ENCODE measurements at places on chromosomes 1 and 21. TPM values are rescaled to one million over a fixed set of nuclear protein-coding genes. Genes with fewer than 3 reads are reported as not detected.
A peak's percentile ranks its signal among the peaks of the same experiment; 100 is the strongest.

The GPR37L1 gene
- 0.08 TPM for total RNA-seq

GRCh38 chr1:93613898-93614297 lies 67.7 kb downstream of the BCAR3 start:
- no peak for DNase-seq

DNA sequence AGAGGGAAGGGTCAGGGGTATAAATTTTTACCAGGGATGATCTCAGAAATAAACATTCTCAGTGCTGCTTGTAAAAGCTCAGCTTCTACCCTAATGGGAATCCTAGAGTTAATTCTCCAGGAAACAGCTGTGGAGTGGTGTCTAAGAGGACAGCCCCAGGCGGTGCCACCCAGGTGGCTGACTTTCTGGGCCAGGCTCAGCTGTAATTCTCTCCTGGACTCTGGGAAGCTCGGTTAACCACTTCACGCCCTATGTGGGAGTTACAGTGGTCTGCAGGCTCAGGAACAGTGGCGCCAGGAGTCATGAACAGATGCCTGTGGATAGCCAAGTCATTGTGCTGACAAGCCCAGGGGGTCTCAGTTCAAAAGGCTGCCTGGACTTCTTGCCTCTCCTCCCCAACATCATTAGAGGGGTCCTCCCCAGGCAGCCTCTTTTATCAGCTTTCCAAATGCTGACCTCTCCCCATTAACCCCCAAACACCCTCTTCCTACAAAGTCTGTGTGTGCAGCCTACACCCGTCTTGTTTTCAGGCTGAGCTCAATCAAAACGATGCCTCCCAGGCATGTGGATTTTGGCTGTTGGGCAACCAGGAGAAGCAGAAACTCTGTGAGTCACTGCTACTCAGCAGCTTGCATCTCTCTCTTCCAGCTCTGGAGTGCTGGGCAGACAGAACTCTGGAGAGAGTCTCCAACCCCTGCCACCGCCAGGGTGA lies 1.2 kb downstream of the HHIPL2 start:
- DNase-seq, result no peak

The TMEM53 gene
- 11.8 TPM for total RNA-seq

DNA sequence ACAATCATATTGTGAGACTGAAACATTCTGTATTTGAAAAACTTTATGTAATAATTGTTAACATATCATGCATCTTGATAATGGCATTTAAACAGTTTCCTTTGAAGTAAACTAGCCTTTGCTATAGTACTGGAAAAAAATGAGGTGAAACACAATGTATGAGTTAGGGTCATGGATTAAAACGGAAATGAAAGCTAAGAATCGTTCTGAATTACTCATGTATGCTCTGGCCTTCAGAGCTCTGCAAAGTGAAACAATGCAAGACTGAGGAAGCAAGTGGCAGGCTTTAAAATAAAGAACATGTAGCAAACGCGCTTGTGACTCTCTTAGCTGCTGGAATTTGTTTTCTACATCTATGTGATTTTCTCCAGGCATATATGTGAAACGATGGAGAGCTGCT lies 317.1 kb downstream of the DPYD start:
- no peak for DNase-seq

The CHRM3 gene
- total RNA-seq, result 0.35 TPM

The DNAJB4 gene
- total RNA-seq, result 88.0 TPM

The LCE1E gene
- total RNA-seq, result not detected

GRCh38 chr1:247270003-247270402 lies 14.1 kb downstream of the VN1R5 start:
- DNase-seq, result no peak

DNA sequence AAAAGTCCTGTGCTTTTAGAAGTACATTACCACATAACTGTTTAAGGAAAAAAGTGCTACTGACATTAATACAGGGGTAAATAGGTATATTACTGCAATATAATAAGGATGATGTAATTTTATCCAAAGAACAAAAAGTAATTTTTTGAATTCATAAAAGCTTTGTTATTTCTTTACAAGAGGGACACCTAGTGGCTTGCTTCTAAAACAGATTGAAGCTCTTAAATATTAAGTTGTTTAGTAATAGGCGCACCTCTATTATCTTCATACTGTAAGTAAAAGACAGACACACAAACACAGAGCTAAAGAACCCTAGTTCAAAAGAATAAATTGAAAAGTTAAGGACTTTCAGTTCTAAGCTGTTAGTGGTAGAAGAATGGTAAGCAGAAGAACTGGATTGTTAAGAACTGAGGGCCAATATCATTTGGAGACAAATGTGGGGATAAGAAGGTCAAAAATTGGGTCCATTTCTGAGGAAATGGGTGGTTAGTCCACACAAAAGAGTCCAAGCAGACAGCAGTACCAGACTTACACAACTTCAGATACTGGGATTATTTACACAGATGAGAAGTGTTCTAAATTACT lies 15.4 kb downstream of the ZNHIT6 start:
- no peak for DNase-seq

DNA sequence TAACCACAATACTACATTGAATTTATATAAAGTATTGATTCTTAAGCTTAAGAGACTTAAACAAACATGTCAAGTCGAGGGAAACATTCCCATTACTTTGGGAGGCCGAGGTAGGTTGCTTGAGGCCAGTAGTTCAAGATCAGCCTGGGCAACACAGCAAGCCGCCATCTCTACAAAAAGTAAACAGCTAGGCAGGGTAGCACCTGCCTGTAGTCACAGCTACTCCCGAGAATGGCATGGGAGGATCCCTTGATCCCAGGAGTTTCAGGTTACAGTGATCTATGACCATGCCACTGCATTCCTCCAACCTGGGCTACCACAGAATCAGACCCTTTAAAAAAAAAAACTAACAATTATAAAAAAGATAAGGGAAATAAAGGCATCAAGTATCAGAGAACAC lies 50.4 kb downstream of the EIF4G3 start:
- DNase-seq, result no peak

GRCh38 chr1:53680868-53681267 lies 58.1 kb downstream of the GLIS1 start:
- DNase-seq, result peak; percentile 52

DNA sequence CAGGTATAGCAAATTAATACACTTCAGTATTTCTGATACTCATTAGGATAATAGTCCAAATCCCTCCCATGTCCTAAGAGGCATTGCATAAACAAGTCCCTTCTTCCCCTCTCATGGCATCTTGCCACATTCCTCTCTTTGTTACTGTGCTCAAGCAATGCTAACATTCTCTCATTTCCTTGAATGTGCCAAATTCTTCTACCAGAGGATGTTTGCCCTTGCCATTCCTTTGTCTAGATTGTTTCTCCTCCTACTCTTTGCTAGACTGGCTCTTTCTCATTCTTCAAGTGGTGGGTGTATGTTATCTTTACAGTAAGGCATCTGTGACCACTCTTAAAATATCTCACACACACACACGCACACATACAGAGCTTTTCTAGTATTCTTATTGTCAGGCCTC lies 621.0 kb upstream of the CXADR start:
- no peak for DNase-seq

DNA sequence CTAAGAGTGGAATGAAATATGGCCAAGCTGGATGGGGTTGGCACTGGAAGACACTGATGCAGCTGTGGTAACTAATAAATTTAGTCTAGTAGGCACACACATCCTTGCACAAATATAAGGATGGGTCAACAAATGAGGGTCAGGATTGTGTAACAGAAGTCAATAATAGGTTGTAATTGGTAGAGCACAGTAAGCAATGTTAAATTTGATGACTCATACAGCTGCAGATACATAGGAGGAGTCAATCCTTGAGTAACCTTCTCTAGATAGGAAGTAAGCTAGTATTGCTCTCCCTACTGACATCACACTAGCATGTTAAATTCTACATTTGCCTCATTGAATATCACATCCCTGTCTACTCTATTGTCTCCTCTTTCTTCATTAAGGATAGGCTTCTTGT lies 332.1 kb downstream of the PTPRC start:
- no peak for DNase-seq

- DNase-seq, result no peak
Measured at GRCh38 chr1:64675718-64676345, 69.0 kb upstream of the RAVER2 start.

DNA sequence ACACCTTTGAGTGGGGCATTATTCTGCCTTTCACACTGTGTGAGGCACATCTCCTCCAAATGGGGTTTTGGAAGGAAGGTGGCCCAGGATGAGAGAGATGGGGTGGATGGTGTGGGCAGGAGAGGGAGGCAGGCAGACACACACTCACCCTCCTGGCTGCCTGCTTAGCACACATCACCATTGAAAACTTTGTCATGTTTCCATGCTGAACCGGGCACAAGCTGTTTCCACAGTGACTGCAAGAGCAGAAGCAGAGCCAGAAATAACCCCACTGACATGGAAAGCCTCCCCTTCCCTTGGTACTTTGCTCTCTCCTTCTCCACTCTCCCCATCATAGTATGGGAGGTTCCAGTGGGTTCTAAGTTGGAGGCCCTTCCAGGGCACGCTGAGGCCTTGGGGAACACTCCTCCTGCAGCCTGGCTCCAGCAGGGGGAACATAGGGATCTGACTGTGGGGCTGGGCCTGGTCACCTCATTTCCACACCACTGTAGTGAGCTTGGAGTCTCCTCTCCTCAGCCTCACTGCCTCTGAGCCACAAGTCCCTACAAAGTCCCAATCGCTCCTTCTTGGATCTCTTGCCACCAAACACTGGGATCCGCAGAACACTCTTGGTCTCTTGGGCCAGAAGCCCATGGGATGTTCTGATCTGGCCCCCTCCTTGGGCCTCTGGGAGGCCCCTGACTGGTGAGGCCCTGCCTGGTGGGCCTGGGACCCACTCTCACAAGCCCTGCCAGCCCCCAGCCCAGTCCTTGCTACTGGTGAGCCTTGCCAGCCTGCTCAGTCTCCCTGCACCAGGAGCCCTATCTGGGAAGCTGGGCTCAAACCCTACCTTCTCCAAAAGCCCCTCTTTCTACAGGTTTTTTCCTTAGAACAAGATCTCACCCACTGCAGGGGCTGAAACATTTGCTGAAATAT lies 163.0 kb upstream of the EDN2 start:
- DNase-seq, result no peak

The TCHHL1 gene
- not detected for total RNA-seq

The AKIRIN1 gene
- 65.7 TPM for total RNA-seq

DNA sequence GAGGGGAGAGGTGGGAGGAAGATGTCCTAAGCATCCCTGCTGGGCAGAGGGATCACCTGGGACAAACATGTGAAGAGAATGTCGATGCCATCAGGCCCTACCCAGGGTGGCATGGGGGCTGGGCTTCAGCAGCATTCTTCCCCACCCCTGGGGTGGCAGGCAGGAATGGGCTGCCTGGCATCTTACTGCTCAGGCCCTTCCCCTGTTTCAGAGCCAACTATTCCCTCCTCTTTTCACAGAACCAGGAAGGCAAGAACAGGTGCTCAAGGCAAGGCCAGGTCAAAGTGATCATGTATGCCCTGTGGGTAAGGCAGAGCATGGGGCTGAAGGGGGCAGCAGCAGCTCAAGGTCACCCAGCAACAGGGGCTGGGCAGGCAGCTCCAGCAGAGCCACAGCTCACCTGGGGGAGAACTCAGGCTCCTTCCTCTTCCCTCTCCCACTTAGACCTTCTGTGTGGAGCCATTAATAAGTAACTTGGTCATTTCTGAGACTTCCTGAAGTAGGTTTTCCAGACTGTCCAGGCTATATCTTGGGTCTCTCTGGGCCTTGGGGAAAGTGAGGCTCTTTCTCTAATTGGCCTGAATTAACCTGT lies 56.4 kb downstream of the ELK4 start:
- no peak for DNase-seq

- DNase-seq, result no peak
Measured at GRCh38 chr1:41020654-41021053, 871 bp downstream of the SLFNL1 start.

DNA sequence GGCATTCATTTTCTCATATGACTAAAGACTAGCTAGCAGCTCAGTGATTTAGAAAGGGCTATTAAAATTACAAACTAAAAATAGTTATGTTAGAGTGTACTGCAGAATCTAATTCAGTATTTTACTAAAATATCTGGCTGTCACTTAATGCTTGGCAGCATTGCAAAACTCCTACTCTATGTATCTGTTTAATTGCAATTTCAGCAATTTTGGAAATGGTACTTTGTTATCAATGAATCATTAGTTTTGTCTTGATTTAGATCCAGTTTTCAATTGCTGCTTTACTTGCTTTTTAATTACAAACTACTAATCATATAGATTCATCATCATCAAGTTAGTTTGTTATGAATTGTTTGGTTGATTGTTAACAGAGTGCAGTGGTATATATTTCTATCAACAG lies 19.2 kb downstream of the C1orf87 start:
- no peak for DNase-seq

The AMPD1 gene
- not detected for total RNA-seq

DNA sequence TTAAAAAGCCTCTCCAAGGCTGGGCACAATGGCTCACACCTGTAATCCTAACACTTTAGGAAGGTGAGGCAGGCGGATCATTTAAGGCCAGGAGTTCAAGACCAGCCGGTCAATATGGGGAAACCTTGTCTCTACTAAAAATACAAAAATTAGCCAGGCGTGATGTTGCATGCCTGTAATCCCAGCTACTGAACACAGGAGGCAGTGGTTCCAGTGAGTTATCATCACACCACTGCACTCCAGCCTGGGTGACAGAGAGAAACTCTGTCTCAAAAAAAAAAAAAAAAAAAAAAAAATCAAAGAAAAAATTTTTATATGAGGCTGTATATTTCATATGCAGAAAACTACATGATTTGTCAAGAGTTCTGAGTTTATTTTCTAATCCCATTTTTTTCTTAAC lies 1107.1 kb upstream of the TMPRSS15 start:
- DNase-seq, result no peak

The WLS gene
- total RNA-seq, result 97.2 TPM

The CASP9 gene
- 11.2 TPM for total RNA-seq

GRCh38 chr1:168607872-168608428 lies 31.5 kb downstream of the XCL1 start:
- no peak for DNase-seq

DNA sequence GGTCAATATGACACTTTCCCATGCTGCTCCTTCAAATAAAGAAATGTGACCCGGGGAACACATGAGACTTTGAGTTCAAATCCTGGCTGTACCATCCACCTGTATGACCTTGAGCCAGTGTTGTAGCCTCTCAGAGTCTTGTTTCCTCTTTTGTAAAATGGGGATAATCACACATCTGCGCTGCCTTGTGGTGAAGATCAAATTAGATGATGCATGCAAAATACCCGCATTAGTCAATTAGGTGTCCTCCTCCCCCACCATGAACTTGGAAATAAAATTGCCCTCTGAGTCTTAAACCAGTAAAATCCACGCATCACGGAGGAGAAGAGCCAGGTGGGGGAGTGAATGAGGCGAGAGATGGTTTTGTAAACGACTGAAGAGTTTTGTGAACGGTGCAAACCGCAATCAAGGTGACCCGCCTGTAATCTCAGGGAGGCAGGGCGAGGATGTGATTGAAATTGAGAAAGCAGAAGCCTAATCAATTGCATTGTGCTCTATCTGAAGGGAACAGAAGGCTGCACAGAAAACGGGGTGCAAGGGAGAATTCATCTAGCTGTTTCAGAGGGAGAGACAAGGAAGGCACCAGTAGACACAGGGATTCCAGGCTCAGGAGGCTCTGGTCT lies 5.8 kb upstream of the AHDC1 start:
- no peak for DNase-seq

Data from Right ventricle myocardium inferior (tissue), 1 donor.